ENCODE measurements at places on chromosomes 7 and 10. TPM values are rescaled to one million over a fixed set of nuclear protein-coding genes. Genes with fewer than 3 reads are reported as not detected.

- no peak overlapping the region for H3K4me3 ChIP-seq
- no peak overlapping the region for H3K27ac ChIP-seq
- no peaks in the 10 kb centered on the region for H3K27me3 ChIP-seq
- no peaks in the 10 kb centered on the region for H3K36me3 ChIP-seq
Measured at GRCh38 chr7:82542665-82543064, 99.1 kb upstream of the CACNA2D1 start.

DNA sequence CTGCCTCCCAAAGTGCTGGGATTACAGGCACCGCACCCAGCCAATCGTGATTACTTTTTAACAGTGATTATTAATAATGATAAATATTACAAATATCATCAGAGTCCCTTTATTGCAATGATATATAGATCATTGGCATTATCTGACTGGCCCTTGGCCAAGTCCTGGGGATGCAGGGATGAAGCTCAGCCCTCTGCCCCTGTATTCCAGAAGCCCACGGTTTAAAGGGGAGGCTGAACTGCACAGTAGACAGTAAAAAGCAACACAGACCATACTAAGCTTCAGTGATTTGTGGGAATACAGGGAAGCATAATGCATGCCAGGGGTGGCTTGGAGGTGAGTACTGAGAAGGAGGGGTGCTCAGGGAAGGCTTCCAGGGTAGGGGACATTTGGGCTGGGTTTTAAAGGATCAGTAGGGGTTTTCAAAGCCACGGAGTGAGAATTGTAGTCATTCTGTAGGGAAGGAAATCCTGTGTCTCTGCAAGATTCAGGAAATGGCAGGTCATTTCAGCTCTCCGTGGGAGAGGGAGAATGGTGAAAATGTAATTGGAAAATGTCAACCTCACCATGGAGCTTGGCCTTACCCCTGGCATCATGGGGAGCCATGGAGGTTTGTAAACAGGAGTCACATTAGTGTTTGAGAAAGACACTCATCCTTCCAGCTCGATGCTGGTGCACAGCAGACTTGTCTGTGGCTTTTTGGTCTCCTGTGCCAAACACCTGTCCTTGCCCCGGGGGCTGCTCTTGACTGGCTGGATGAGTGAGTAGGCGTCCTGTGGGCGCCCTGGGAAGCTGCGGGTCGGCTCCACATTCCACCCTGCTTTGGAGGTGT lies 8.8 kb downstream of the ADAMTS14 start:
- no peak for DNase-seq
- no peaks in the 10 kb centered on the region for H3K36me3 ChIP-seq
- no peak overlapping the region for H3K4me3 ChIP-seq

ATE1 gene
- 23.2 TPM for total RNA-seq

ANXA7 gene
- 118 TPM for total RNA-seq

- H3K4me1 ChIP-seq, result peaks cover 5% of the 10 kb centered on the region
- DNase-seq, result no peak
- H3K27ac ChIP-seq, result no peak overlapping the region
- H3K27me3 ChIP-seq, result no peaks in the 10 kb centered on the region
- no peaks in the 10 kb centered on the region for H3K36me3 ChIP-seq
Measured at GRCh38 chr10:100020886-100021253, 11.1 kb upstream of the DNMBP start.

- no peaks in the 10 kb centered on the region for H3K27me3 ChIP-seq
- DNase-seq, result no peak
- H3K36me3 ChIP-seq, result peaks cover 8% of the 10 kb centered on the region
- H3K4me3 ChIP-seq, result no peak overlapping the region
- H3K4me1 ChIP-seq, result no peaks in the 10 kb centered on the region
Measured at GRCh38 chr10:125797994-125798662, 22.5 kb upstream of the MMP21 start.

- H3K4me3 ChIP-seq, result no peak overlapping the region
- peaks cover 22% of the 10 kb centered on the region for H3K4me1 ChIP-seq
- peak overlapping the region; percentile 84 for H3K27ac ChIP-seq
- H3K36me3 ChIP-seq, result no peaks in the 10 kb centered on the region
Measured at GRCh38 chr7:55309040-55309991, 55.8 kb upstream of the LANCL2 start.

TRIM50 gene
- not detected for total RNA-seq

DNA sequence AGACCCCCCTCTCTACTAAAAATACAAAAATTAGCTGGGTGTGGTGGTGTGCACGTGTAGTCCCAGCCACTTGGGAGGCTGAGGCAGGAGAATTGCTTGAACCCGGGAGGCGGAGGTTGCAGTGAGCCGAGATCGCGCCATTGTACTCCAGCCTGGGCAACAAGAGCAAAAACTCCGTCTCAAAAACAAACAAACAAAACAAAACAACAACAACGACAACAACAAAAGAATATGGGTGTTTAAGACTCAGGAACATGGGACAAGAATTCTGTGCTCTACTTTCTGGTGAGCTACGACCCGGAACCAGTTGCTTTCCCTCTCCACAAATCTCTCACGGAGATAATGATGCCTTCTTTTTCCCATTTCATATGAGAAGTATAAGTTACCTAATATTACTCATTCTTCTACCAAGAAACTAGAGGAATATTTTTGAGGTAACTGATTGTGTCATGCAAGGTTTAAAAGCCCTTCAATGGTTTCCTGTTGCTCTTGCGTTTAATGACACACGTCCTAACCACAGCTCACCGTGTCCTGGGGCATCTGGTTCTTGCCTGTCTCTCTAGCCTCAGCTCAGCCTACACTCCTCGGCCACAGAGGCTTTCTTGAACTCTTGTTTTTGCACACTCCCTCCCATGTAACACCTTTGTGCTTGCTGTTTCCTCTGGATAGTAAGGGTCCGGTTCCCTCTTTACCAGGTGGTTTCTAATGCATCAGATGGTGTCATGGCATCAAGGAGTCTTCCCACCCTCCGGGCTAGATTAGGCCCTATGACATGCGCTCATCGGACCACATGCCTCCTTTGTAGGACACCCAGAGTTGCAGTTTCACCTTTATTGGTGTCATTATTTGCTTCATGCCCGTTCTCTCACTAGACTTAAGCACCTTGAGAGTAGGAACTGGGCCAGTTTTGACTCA lies 67.5 kb downstream of the PFKFB3 start:
- H3K4me3 ChIP-seq, result peak overlapping the region; percentile 25
- H3K4me1 ChIP-seq, result peaks cover 73% of the 10 kb centered on the region
- no peaks in the 10 kb centered on the region for H3K27me3 ChIP-seq
- peak; percentile 90 for DNase-seq
- peaks cover 15% of the 10 kb centered on the region for H3K36me3 ChIP-seq

DNA sequence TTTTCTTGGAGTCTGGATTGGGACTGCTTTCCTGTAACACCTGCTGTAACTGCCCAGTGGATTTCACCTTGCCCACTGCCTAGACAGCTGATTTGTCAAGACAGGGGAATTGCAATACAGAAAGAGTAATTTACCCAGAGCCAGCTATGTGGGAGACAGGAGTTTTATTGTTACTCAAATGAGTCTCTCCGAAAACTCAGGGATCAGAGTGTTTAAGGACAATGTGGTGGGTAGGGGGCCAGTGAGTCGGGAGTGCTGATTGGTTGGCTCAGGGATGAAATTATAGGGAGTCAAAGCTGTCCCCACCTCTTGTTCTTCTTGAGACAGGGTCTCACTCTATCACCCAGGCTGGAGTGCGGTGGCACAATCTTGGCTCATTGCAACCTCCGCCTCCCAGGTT lies 25.2 kb upstream of the BNIP3 start:
- H3K27me3 ChIP-seq, result peaks cover 8% of the 10 kb centered on the region
- H3K4me1 ChIP-seq, result peaks cover 8% of the 10 kb centered on the region

DNA sequence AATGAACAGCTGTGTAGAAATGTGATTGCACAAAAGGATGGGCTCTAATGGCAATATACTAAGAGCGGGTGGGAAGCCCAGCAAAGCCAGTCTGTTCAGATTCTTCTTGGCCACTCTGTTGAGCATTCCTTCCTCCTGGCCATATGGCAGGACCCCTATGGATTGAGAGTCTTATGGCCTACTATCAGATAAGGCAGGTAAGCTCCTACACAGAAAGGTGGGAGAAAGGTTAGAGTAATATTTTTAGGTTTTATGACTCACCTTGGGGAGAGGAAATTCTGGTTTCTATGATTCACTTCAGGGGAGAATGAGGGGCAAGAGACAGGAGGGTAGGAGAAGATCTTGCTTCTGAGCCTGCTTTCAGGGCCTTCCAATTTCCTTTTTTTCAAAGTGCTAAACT lies 15.1 kb upstream of the AKR1B10 start:
- DNase-seq, result no peak
- peaks cover 10% of the 10 kb centered on the region for H3K4me1 ChIP-seq
- H3K4me3 ChIP-seq, result no peak overlapping the region
- no peak overlapping the region for H3K27ac ChIP-seq
- H3K36me3 ChIP-seq, result no peaks in the 10 kb centered on the region
- H3K27me3 ChIP-seq, result peaks cover 5% of the 10 kb centered on the region

ZNF37A gene
- 25.5 TPM for total RNA-seq

GRCh38 chr10:13637303-13637856 lies 50.6 kb downstream of the PRPF18 start:
- no peak overlapping the region for H3K27ac ChIP-seq
- H3K4me1 ChIP-seq, result no peaks in the 10 kb centered on the region
- peaks cover 53% of the 10 kb centered on the region for H3K36me3 ChIP-seq
- no peak overlapping the region for H3K4me3 ChIP-seq
- no peaks in the 10 kb centered on the region for H3K27me3 ChIP-seq
- DNase-seq, result no peak

TMEM176A gene
- total RNA-seq, result not detected

TMEM225B gene
- total RNA-seq, result 0.57 TPM

IDI2 gene
- not detected for total RNA-seq

- no peak overlapping the region for H3K4me3 ChIP-seq
- DNase-seq, result no peak
- H3K27me3 ChIP-seq, result no peaks in the 10 kb centered on the region
- no peaks in the 10 kb centered on the region for H3K4me1 ChIP-seq
Measured at GRCh38 chr7:15306296-15306695, 255.5 kb downstream of the AGMO start.

FGFBP3 gene
- total RNA-seq, result 1.5 TPM

DNA sequence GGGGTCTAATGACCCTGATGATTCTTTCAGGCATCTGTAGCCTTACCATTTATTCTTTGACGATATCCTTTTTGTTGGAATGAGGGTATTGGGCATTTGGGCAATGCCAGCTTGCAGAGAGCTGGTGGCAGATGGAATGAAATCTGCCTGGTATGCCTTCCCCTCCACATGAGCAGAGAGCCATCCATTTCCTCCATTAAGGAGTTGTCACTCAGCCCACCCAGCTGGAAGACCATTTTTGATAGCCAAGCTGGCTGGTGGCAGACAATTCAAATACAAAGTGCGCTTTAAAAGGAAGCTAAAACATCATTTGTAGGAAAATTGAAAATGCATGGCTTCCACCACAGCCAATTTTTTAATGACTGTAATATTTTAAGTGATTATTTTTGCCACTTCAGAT lies 240.1 kb upstream of the SLC26A5 start:
- H3K27me3 ChIP-seq, result peaks cover 7% of the 10 kb centered on the region
- DNase-seq, result no peak
- no peak overlapping the region for H3K27ac ChIP-seq
- H3K4me1 ChIP-seq, result no peaks in the 10 kb centered on the region

UNC5B gene
- 0.05 TPM for total RNA-seq

SLC39A12 gene
- not detected for total RNA-seq

DNA sequence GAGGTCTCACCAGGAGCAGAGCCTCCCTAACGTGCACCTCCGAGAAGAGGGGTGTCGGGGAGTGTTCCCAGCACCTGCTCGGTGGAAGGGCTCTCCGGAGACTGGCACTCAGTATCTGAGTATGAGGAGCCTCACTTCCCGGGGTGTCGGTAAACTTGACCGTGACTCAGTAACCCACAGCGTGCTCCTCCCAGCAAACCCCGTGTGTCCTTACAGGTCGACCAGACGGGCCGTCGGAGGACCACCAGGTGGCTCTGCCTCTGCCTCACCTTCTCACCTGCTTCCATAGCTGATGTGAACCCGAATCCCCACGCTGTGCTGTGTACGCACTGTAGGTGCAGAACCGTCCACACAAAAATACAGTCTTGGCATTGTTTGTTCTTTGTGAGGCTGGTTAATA lies 29.0 kb upstream of the KNDC1 start:
- no peaks in the 10 kb centered on the region for H3K4me1 ChIP-seq
- H3K27me3 ChIP-seq, result peaks cover 2% of the 10 kb centered on the region
- no peak overlapping the region for H3K27ac ChIP-seq
- no peak for DNase-seq
- no peak overlapping the region for H3K4me3 ChIP-seq

GRCh38 chr7:2103071-2103898 lies 129.5 kb downstream of the MAD1L1 start:
- no peak for DNase-seq
- H3K27ac ChIP-seq, result peak overlapping the region; percentile 51
- peaks cover 44% of the 10 kb centered on the region for H3K4me1 ChIP-seq
- H3K27me3 ChIP-seq, result no peaks in the 10 kb centered on the region
- no peak overlapping the region for H3K4me3 ChIP-seq

- peak overlapping the region; percentile 65 for H3K27ac ChIP-seq
- no peak overlapping the region for H3K4me3 ChIP-seq
- no peaks in the 10 kb centered on the region for H3K27me3 ChIP-seq
- no peak for DNase-seq
Measured at GRCh38 chr7:74217455-74218342, 7.9 kb downstream of the LAT2 start.

GRCh38 chr10:51297438-51297837 lies 223.2 kb downstream of the PRKG1 start:
- H3K36me3 ChIP-seq, result no peaks in the 10 kb centered on the region
- H3K4me1 ChIP-seq, result no peaks in the 10 kb centered on the region

GRCh38 chr7:69336976-69337375 lies 261.3 kb upstream of the AUTS2 start:
- H3K36me3 ChIP-seq, result no peaks in the 10 kb centered on the region
- H3K4me1 ChIP-seq, result no peaks in the 10 kb centered on the region
- no peak overlapping the region for H3K27ac ChIP-seq
- H3K27me3 ChIP-seq, result peaks cover 2% of the 10 kb centered on the region

CRYGN gene
- not detected for total RNA-seq

DNA sequence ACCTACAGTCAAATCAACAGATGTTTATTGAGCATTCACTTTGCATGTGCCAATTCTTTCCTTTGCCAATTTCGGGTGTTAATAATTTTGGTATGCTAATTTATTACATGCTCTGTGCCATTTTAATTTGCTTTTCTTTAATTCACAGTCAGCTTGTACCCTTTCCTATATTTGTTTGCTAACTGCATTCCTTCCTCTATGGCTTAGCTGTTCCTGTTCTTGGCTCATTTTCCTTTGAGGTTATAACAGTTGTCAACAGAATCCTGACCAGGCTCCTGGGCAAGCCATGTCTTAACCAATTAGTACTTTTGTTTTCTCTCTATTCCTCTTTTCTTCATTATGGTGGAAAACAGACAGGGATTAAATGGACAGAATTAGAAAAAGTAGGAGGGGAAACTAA lies 73.6 kb upstream of the RPA3 start:
- H3K4me3 ChIP-seq, result no peak overlapping the region
- no peaks in the 10 kb centered on the region for H3K27me3 ChIP-seq
- H3K4me1 ChIP-seq, result peaks cover 2% of the 10 kb centered on the region
- H3K36me3 ChIP-seq, result peaks cover 16% of the 10 kb centered on the region
- DNase-seq, result no peak

OGDHL gene
- 0.44 TPM for total RNA-seq

GRCh38 chr10:30600005-30600404 lies 29.5 kb downstream of the LYZL2 start:
- H3K27ac ChIP-seq, result no peak overlapping the region
- DNase-seq, result no peak
- no peaks in the 10 kb centered on the region for H3K36me3 ChIP-seq
- H3K4me1 ChIP-seq, result no peaks in the 10 kb centered on the region
- no peak overlapping the region for H3K4me3 ChIP-seq

GRCh38 chr7:51080622-51081269 lies 235.9 kb downstream of the COBL start:
- H3K27me3 ChIP-seq, result no peaks in the 10 kb centered on the region
- no peak overlapping the region for H3K27ac ChIP-seq
- no peaks in the 10 kb centered on the region for H3K36me3 ChIP-seq
- H3K4me1 ChIP-seq, result peaks cover 2% of the 10 kb centered on the region
- no peak overlapping the region for H3K4me3 ChIP-seq
- DNase-seq, result no peak

ANKRD1 gene
- not detected for total RNA-seq

NUPR2 gene
- total RNA-seq, result not detected

FZD1 gene
- 0.47 TPM for total RNA-seq

All from activated CD4-positive, alpha-beta T cell treated with anti-CD3 and anti-CD28 coated beads for 36 hours (primary cell).